ENCODE measurements at places on chromosomes 12 and 14. TPM values are rescaled to one million over a fixed set of nuclear protein-coding genes. Genes with fewer than 3 reads are reported as not detected.

The GPX2 gene
- total RNA-seq: 18.9 TPM

The RERGL gene
- 3.0 TPM for total RNA-seq

The RFX4 gene
- total RNA-seq: 10.6 TPM

The GDF3 gene
- not detected for total RNA-seq

The TAS2R8 gene
- not detected for total RNA-seq

The NANOG gene
- 0.05 TPM for total RNA-seq

The ABCD2 gene
- 0.40 TPM for total RNA-seq

The ANHX gene
- 6.1 TPM for total RNA-seq

The MYF5 gene
- not detected for total RNA-seq

The PLBD1 gene
- 19.5 TPM for total RNA-seq

The CACNA1C gene
- 18.2 TPM for total RNA-seq

The KRT2 gene
- total RNA-seq: 5.1 TPM

The STRAP gene
- 74.2 TPM for total RNA-seq

The PMCH gene
- not detected for total RNA-seq

The TAS2R46 gene
- 2.0 TPM for total RNA-seq

The TESPA1 gene
- 0.41 TPM for total RNA-seq

The EXOC3L4 gene
- 2.0 TPM for total RNA-seq

The PLEKHD1 gene
- total RNA-seq: 0.27 TPM

The PTGR2 gene
- 10.7 TPM for total RNA-seq

The SERPINA10 gene
- not detected for total RNA-seq
